ENCODE measurements at places on chromosomes 6 and 20.
A peak's percentile ranks its signal among the peaks of the same experiment; 100 is the strongest.

DNA sequence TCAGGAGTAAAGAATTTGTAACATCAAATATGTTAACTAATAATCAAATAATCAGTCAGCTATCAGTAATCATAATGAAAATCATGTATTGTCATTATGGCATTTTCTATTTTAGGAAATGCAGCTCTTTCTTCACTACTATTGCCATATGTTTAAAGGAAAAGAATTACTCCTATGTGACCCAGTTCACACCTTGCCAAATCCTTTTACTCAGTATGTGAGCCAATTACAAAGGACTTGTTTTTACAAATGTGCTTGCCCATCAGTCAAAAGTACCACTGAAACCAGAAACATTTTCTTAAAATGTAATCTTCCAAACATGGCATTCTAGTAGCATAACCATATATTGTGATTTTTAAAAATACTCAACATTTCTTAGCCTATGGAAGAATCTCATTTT is 63.6 kb downstream of the NCOA7 start:
- no peak for DNase-seq

DNA sequence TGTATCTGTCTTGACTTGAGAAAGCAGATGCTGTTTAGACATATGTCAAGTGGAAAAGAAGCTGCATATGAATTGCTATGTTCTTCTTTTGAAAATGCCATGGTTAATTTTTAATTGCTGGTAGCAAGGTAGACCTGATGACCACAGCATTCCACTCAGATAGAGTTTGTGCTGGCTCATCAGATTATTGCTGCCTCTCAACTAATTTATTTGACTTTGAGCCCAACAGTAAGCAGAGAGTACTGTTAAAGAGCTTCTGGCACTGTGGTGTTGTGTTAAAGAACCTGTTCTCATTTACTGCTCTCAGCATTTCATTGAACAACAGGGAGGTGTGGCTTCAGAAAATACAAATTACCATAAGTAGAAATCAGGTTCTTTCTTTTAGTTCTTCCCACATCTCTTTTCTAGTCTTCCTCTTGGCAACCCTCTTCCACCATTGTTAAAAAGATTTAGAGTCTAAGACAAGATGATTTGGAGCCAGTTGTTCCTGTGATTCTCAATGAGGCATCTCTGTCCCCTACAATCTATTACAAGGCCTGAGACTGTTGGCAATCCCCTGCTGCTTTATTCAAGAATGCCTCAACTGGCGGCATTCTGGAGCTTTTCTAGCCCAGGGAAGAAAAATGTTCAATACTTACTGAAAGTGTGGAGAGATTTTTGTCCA is 967.6 kb upstream of the GJE1 start:
- DNase-seq = no peak

GRCh38 chr6:30100585-30101443 is 12.1 kb downstream of the TRIM31 start:
- DNase-seq = no peak

- no peak for DNase-seq
Measured at GRCh38 chr6:149464411-149464810, 20.4 kb downstream of the ZC3H12D start.

DNA sequence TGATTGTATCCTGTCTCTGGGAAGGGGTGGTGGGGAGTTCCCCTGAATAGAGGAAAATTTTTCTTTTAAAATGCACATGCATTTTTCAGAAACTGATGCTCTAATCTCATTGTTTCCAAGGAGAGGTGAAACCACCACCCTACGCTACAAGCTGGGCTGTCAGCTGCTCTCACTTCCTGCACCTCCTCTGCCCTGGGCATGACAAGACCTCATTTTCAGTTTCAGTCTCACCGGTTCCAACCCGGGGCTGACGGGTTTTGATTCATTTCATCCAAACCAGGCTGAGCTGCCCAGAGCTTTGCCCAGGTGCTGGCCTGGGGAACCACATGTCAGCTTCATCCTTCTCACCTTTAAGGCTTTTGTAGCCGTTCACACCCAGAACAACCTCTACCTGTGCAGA is 99.7 kb downstream of the EYA2 start:
- no peak for DNase-seq

DNA sequence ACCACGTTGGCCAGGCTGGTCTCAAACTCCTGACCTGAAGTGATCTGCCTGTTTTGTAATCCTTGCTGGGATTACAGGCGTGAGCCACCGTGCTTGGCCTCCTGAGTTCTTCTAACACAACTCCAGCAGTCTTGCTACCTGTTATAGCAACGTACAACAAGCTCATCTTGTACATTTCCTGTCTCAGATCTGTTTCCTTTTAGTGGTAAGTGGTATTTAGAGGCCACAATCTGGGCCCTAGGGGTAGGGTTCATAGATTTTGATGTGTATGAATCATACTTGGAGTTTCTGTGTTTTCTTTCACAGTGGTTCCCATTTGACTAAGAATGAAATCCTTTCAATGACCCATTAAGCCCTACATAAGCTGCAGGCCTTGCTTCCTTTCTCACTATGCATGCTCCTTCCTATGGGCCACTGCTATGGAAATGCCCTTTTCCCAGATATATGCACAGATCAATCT is 27.1 kb upstream of the SYNCRIP start:
- no peak for DNase-seq

- no peak for DNase-seq
Measured at GRCh38 chr6:24332317-24332716, 25.5 kb downstream of the DCDC2 start.

DNA sequence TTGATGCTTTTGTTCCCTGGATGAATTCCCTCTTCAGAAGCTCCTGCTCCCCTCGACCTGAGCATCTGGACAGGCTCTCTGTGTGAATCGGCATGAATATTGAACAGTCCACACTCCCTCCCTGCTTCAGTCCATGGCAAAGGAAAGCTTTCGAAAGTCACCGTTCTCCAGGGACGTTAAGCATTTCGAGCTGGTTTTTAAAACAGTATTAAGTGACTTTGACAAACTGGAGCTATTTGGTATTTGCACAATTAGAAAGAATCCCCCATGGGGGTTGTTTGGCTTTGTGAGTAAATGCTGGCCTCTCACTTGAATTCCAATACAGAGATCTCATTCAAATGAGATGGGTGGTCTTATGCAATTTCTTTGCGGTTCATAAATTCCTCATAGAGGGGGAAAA is 85.3 kb upstream of the TIAM2 start:
- no peak for DNase-seq

- DNase-seq = peak; percentile 81
Measured at GRCh38 chr6:152135755-152136448, 328.4 kb downstream of the ESR1 start.

- no peak for DNase-seq
Measured at GRCh38 chr6:150934380-150934779, 68.9 kb downstream of the MTHFD1L start.

DNA sequence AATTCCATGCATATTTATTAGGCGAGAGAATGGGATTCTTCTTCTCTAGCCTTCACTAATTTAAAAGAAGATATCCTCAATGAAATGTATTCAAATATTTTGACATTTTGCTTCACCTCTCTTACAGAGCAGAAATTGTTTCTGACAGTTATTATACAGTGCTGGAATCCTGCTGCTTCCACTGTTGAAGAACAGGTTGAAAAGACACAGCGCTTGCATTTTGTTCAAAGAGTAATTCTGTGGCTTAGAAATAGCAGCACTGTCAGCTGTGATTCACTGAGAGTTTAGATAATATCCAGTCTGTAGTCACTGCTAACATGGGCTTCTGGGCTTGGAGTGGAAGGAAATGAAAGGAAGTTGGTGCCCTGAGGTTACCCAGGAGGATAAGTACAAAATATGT is 117.1 kb upstream of the FBXL4 start:
- DNase-seq = no peak

DNA sequence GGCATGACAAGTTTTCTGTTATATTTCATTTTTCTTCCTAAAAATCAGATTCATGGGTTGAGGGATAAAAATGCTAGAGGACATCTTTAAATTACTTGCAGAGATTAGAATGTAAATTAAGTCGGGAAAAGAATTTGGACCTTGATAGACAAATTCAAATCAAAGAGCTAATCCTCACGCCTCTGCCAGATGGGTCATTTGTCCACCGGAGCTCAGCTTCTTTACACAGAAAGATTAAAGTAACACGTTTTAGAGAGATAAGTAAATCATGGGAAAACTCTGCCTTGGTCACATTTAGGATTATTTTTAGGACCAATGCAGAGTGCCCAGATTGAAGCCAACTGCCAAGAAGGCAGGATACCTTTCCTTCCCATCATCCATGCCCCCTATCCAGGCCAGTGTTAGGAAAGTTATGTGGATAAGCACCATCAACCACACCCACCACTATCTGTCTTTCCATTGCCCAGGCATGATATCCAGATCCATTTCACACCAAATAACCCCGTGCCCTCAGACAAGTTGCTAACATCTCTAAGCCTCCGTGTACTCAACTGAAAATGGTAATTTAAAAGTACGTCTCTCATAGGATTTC is 397.4 kb upstream of the PLCB4 start:
- no peak for DNase-seq

GRCh38 chr6:98945311-98946115 is 2.2 kb downstream of the FBXL4 start:
- no peak for DNase-seq

- DNase-seq = no peak
Measured at GRCh38 chr6:145486306-145486705, 249.0 kb downstream of the EPM2A start.

GRCh38 chr6:90347411-90347851 is 50.8 kb upstream of the BACH2 start:
- DNase-seq = no peak

DNA sequence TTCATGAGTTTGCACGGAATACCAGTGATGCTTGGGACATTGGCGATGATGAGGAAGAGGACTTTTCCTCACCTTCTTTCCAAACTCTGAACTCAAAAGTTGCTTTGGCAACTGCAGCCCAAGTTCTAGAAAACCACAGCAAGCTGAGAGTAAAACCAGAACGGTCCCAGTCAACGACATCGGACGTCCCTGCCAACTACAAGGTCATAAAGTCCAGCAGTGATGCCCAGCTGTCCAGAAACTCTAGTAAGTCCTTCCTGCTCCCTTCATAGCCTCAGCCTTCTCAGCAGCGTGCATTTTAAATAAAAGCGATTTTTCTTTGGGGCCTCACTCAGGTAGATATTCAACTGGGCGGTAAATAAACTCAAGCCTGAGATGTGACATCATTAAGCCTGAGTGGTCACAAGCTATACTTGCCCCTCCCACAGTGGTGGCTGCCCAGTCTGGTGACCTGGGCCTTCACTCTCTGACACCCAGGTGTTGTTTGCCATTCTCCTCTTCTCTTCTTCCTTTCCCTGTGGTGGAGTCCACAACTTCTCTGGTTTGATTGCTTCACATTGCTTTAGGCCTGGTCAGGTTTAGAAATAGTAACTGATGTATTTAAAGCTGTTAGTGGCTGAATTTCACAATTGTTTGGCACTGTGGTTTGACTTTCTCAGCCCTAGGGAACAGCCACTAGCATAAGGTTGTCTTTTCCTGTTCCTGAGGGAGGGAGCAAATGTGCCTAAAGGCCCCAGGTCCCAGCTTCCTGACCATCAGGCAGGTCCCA is 21.6 kb upstream of the TMEM217 start:
- DNase-seq = no peak

GRCh38 chr20:53444401-53445149 is 149.1 kb downstream of the ZNF217 start:
- DNase-seq = no peak

DNA sequence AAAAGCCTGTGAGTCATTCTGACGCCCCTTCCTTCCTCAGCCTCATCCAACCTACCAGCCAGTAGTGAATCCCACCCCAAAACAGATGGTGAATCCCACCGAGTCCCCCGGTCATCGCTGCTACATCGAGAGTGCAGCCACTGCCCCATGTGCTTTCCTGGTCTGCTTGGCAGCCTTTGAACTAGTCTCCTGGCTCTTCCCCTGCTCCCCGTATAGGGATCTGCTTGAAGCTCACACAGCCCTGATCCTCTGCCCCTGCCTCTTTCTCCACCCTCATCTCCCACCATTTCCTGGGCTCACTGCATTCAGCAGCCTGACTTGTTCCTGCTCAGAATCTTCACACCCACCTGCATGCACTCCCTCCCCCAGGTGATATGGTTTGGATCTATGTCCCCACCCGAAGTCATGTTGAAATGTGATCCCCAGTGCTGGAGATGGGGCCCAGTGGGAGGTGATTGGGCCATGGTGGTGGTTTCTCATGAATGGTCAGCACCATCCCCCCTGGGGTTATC is 14.6 kb downstream of the SYNJ2 start:
- DNase-seq = no peak

GRCh38 chr6:156517088-156517487 is 260.1 kb upstream of the ARID1B start:
- no peak for DNase-seq

DNA sequence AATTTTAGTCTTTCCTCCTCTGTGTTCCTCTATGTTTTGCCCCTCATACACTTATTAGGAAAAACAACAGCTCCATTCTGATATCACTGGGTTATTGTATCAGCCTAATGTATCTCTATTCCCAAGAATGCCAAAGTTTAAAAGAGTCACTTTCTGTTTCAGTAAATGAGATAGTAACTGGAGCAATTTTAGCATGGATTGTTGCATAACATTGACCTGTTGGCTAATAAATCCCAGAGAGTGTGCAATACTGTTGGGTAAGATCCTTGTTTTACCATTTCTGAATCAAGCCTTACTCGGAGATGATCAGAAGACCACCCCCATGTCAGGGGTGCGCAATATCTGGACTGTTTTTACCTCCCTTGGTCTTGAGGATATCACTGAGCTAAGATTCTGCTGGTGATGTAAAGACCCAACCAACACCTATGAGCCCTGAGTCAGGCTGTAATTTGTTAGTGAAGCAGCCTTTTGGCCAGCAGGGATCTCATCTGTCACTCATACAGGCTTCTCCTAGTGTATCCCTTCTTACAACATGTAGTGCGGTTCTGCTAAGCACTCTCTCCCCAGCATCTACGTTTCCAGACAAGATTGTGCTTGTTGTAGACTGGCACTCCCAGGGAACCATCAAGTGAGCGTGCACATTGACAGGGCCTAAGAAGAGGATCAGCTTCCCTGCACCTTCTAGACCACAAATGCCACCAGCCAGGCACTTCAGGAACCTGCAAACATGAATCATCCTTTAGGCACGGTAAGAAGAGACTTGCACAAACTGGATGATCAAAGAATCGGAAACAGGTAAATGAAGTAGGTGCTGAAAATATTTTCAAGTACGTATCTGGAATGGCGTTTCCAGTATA is 11.5 kb upstream of the IPCEF1 start:
- no peak for DNase-seq

GRCh38 chr20:60052322-60052721 is 94.1 kb downstream of the CDH26 start:
- DNase-seq = no peak

DNA sequence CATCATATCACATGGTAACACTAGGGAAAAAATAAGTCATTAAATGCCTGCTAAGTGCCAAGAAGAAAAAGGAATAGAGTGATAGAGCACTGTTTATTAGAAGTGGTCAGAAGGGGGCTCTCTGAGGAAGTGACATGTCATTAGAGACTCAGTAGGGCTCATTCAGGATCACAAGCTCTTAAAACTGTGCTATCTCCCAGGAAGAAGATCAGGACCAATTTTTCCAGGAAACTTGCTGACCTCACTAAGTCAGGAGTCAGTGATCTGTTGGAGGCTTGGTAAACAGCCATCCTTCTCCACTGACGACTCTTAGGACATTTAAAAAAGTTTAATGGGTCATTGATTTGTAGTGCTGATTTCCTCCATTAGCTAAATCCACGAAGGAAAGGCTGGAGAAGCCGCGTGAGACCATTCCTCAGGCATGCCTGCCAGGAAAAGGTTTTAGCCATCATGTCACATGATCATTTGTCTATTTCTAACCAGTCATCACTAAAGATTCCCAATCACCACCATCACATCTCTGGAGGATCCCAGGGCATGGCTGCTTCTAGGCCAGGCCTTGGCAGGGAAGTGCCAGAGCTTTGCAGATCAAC is 5.9 kb upstream of the PTPN1 start:
- no peak for DNase-seq

All from SHP77 treated with DMSO at 0.1 percent for 48 hours (cell line).